ENCODE measurements at places on chromosomes 6 and 20.

DNA sequence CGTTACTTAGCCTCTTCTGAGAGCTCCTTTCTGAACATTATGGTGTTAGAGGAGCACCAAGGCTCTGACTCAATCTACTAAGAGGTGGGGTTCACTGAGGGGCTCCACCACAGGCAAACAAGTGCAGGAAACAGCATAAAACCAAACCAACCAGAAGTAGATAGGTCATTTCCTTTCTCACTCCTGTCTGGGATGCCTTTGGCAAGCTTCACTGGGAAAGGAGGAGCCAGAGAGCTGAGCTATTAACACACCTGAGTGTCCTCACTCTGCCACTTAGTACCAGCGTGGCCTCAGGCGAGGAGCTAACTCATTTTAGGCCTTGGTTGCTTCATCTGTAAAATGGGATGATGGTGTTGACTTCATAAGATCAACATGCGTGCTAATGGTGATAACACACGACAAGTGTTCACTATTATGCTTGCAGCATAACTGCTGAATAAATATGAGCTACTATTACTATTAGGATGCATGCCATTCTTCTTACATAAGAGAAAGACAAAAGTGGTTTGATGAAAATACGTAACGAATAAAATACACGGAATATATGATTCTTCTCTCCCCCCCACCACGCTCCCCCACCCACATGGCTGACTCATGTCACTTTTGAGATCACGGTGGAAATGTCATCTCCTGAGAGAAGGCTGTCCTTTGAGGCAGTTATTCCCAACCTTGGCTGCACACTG, 185.4 kb downstream of the BCAS1 start:
- DNase-seq, result peak; percentile 38

- DNase-seq, result no peak
Observed at GRCh38 chr20:15378151-15378550, 1040.7 kb upstream of the FLRT3 start.

DNA sequence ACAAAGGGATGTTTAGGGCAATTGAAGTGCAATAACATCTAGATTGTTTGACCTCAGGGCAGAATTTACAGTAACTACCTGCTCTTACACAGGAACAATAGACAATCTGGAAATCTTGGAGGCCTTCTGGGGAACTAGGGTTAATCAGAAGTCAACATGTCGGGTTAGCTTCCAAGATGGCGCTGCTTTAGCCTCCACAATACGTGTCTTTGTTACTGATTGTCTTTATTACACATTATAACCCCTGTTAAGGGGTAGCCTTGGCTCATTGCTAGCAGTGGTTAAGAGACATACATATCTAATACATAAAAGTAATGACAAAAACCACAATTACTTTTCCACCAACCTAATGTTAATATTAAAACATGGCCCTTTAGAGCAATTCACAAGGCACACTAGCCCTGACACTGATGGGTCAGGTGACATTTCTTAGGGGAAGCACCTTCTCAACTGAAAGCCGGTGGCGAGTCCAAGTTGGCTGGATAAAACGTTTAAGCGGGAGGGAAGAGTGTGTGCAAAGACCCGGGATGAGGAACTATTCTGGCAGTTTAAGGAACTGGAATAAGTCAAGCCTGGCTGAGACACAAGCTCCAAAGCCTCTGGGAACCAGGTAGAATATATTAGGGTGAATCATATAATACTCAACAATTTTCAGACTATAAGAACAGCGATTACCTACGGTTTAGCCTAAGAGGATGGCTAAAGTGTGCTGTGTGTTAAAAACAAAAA, 236.9 kb downstream of the BCAS1 start:
- DNase-seq, result no peak

DNA sequence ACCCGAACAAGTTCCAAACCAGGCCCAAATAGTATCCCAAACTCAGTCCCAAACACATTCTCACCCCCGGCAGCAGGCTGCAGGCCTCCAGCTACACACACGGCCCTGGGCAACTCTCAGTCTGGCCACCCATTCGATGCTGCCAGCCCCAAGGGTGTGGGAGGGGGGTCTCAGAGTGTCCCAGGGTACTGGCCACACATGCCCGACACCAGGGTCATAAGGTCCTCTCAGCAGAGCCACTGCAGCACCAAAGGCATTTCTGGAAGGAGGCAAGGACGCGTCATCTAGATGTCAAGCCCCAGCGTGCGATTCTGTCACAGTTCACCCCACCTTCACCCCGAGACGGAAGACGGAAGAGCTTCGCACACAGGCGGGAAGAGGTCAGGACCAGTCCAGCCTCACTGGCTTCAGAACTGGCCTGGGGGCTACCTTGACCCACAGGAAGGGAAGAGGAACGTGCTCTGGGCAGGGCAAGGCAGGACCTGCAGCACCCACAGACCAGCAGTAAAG, 9.5 kb downstream of the MYL9 start:
- no peak for DNase-seq

DNA sequence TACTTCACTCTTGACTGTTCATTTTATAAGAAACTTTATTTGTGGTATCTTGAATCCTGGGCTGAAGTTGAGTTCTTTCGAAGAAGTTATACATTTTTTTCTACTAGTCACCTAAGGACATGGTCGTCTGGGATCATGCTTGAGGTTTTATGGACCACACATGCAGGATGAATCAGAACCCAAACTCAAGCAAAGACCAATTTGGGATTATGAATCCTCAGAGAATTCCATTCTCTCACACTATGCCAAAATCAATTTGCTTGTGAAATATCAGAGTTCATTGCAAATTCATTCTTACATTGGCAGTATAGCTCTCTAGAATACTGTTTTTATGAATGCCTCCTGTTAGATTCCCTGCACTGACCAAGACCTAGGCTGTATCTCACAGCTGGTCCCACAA, 114.3 kb upstream of the HDAC2 start:
- DNase-seq, result no peak

GRCh38 chr6:5481033-5481432, 219.7 kb downstream of the FARS2 start:
- DNase-seq, result no peak

- DNase-seq, result no peak
Observed at GRCh38 chr6:107538856-107539387, 49.0 kb downstream of the SOBP start.

GRCh38 chr6:57242505-57242904, 20.4 kb upstream of the RAB23 start:
- DNase-seq, result no peak

GRCh38 chr6:41371461-41371991, 36.1 kb downstream of the NCR2 start:
- no peak for DNase-seq

DNA sequence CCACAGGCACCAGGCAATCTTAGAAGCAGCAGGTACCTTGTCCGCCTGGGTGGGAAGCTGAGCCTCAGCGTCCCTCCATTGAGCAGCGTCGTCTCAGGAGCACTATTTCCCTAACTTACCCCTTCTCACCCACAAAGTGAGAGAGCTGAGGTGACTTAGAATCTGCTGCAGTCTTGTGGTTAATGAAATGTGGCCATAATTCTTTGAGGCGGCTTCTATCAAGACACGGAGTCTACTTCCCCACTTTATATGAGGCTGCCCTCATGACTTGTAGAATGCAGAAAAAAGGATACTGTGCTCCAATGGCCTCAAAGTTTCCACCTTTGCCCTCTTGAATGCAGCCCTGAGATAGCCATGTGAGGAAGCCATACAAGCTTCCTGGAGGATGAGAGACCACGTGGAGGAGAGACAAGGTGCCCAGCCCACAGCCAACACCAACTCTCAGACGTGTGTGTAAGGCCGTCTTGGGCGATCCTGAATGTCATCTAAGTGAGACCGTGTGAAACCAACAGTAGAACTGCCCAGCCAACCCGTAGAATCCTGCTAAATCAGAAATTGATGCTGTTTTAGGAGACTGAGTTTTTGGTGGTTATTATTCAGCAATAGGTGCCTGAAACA, 9.1 kb upstream of the TAGAP start:
- no peak for DNase-seq

- DNase-seq, result no peak
Observed at GRCh38 chr6:22447249-22448196, 121.8 kb upstream of the HDGFL1 start.

GRCh38 chr6:107698146-107698545, 126.0 kb downstream of the SCML4 start:
- DNase-seq, result no peak

DNA sequence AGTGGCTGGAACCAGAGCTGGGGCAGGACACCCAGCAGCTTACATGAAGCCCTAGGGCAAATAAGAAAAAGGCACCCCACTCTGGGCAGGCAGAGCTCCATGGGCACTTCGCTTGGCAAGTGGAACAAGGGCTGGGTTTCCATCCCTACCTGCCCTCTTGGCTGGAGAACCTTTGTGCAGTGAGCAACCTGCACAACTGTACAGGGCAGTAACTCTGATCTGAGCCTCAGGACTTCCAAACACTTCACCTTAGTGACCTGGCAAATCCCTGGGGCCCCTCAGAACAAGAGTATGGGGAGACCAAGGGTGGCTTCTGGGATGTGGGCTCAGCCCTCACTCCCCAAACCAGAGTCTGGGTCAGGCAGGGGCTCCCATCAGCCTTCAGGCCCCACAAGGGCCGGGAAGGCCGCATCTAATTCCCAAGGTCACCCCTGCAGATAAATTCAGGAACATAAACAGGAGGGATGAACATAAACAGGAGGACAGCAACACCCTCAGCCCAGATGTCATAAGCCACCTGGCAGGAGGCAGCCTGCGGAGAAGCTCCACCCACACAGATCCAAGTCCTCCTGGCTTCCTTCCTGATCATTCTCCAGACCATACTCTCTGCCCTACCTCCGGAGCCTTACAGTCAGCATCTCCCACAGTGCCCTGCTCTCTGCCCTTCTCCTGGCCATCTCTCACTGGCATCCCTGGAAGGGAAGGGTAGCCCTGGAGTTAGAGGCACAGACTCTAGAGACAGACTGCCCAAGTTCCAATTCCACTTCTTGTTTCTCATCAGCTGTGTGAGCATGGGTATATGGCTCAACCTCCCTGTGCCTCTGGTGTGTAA, 37.5 kb downstream of the HNF4A start:
- no peak for DNase-seq

DNA sequence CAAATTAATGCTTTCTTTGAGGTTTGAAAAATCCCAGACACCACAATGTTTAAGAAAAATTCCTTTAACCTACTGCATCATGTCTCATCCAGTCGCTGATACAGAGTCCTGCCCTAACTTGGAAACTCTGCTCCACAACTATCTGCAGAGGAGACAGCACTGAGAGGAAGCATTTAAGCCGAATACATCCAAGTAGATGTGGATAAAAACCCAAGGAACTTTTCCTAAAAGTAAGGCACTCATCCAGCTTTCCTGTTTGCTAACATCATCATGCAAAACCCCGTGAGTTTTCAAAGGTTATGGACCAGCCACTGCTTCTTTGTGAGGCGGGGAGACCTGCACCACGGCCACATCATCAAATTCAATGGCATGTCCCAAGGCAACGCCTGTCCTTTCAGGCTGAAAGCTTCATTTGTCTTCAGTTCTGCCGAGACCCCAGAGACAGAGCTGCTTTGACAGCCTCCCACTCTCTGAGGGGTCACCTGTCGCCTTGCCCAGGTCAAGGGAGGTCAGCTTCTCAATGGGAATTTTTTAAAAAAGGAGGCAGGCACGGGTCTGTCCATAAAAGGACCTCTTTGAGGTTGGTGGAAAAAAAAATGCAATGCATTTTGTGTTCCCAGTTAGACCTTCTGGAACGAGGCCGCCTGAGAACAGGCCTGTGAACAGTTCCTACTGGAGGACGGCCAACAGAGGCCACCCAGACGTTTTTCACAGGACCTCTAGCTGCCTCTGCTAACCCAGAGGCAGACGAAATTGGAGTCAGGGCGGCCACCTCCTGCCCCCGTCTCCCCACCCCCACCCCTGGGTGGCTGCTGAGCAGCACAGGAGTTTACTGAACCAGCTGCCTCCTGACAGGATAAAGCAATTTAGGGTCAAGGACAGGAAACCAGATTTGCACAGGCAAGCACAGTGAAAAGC, 142.5 kb upstream of the HDDC2 start:
- DNase-seq, result no peak

DNA sequence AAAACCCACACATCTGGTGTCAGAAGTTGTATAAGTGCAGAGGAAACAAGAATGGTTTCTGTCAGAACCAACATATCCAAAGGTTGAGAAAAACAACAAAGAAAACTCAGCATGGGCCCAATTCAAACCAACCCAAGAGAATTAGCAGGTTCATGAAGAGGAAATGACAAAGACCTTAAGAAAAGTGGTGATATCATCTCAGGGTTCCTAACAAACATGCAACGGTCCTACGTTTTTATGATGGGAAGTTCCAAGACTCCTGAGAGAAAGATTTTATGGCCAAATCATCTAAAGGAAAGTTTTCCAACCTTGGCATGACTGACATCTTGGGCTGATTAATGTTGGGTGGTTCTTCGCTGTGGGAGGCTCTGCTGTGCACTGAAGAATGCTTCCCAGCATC, 23.0 kb downstream of the TFB1M start:
- no peak for DNase-seq

DNA sequence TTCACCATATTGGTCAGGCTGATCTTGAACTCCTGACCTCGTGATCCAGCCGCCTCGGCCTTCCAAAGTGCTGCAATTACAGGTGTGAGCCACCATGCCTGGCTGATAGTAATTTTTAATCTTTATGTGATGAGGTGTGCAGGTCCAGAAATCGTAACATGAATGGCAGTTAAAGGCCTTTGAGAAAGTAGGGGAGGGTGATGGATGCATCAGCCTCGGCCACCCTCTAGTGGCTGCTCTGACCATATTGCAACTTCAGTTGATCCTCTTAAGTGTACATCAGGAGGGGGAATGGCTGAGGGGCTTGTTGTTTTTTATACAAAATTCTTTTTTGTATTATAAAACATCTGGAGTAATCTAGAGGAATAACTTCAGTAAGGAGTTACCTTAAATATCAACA, 193.0 kb downstream of the ZFAND3 start:
- no peak for DNase-seq

DNA sequence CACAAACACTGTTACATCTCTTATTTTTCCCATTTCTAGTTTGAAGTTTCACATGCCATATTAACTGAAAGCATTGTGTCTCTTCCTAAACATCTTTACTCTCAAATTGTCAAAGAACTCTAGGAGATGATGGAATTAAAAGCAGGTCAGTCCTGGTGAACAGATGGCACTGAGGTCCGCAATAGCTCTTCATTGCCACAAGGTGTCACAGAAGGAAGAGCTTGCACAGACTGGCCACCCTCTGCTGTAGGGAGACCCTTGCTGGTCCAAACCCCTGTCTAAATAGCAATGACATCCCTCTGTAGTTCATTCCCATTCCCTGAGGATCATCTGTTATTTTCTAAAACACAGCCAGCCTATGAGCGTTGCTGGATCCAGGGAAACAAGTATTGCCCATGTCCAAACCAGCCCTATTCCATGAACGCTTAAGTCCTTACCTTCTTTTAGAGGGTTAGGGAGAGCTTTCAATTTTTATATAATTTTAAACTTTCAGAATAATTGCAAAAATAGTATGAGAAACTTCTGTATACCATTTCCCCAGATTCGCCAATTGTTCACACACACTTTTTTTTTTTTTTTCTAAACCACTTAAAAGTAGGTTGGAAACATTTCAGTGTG, 10.1 kb upstream of the HDAC2 start:
- DNase-seq, result no peak

- DNase-seq, result no peak
Observed at GRCh38 chr6:451336-451735, 59.8 kb downstream of the IRF4 start.

Measured in stimulated activated CD4-positive, alpha-beta T cell treated with anti-CD3 and anti-CD28 coated beads, Interleukin-12 subunit alpha, Interleukin-12 subunit beta, amount 100 ng/mL, for 48 hours (primary cell).